ENCODE measurements at places on chromosomes 4 and X.

- peak; percentile 96 for DNase-seq
These were observed 380 bp upstream of the RAB33B start for GRCh38 chr4:139453371-139454110.

DNA sequence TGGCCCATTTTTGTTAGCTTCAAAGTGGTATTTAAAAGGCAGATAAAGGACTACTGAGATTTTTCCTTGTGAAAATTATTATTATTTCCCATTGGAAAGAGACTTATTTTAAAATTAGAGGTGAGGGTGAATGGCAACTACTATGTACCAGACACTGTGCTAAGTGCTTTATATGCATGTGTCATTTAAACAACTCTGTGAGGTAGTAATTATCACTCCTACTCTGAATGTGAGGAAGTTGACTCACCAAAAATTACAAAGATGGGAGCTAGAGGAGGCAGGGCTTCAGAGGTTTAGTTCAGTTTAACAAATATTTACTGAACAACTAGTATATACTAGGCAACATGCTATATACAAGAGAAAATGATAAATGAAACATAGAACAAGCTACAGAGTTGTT lies 78.2 kb downstream of the MSL3 start:
- no peak for DNase-seq

GRCh38 chr4:96247096-96247495 lies 407.2 kb downstream of the PDHA2 start:
- no peak for DNase-seq

DNA sequence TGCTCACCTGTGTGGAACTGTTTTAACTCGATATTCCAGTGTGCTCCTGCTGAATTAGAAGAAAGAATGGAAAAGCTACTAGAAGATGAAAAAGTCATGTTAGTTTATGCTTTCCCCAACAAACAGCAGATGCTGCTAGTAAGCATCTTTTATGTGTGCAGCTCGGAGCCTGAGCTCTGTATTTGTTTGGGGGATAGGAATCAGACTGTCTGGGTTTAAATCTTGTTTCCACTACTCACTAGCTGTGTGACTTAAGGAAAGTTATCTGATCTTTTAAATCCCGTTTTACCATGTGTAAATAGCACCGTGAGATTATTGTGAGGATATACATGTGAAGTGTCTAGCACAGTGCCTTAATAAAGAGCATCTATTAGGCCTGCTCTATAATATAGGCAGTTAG lies 24.0 kb upstream of the SPARCL1 start:
- no peak for DNase-seq

GRCh38 chrX:109475174-109475891 lies 6.6 kb downstream of the GUCY2F start:
- DNase-seq: peak; percentile 59

DNA sequence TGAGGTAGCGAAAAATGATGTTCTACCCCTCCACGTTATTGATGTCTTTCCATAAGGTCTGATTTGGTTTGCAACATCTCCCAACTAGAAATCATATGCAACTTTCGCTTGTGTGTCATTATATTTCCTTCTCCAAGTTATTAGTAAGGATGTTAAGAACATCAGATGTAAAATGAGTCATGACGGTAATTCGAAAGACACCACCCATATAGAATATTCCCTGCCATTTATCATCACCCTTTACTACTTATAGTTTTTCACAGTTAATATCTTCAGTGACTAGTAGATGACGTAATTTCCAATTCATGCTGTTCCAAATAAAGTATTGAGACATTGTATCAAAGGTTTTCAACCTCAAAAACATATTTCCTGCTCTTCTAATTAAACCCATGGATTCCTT lies 146.7 kb upstream of the MAP3K15 start:
- DNase-seq: no peak

DNA sequence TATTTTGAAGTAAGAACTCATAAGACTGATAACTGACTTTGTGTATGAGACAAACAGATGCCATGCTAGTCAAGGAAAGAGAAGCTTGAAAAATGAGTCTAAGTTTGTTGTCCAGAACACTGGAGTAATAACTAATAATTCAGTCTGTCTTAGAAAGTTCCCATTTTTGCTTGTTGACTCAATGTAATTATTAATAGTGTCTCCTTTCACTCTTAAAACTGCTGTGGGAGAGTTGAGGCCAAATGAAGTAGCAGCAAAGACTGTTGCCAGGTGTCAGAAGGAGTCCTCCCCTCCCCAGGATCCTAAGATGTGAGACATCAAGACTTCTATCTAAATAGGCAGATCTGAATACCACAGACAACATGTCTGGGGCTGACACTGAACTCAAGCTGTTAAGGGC lies 20.8 kb upstream of the FAM13A start:
- DNase-seq: no peak

DNA sequence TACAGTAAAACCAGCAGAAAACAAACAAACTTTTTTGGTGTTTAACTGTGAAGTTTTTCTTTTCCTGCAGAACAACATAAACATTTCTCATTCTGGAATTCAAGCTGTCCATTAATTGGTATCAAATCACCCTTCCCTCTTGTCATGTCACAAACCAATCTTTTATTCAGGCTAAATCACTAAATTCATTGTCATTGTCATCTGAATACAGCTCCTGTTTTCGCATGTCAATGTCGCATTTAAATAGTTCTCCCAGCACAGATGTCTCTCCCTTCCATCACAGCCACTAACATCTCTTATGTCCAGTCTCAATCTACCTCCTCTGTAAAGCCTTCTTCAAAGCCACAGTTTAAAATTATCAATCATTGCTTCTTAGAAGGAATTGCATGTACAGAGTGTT lies 192.1 kb upstream of the PCDH10 start:
- DNase-seq: no peak

GRCh38 chr4:94011190-94011589 lies 182.6 kb downstream of the ATOH1 start:
- no peak for DNase-seq

DNA sequence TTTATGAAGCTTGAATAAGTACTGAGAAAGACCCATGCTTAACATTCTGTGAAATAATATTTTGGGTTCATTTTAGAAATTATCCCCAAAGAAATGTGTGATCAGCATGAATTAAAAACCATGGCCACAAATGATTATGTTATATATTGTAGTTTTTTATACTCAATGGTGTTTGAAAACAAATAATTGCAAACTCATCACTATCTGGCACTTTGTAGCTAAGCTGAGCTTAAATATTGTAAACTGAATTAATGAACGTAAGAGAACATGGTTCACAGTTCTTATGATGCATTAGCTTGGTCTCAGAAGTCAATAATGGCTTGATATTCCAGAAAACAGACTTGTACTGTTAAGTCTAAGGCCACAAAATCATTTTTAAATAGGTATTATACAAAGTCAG lies 24.6 kb upstream of the ASB5 start:
- no peak for DNase-seq

- no peak for DNase-seq
These were observed 707.9 kb downstream of the CENPC start for GRCh38 chr4:66837279-66837922.

- DNase-seq: no peak
These were observed 54.2 kb downstream of the ATXN3L start for GRCh38 chrX:13265549-13266132.

- no peak for DNase-seq
These were observed 30.5 kb upstream of the TTC29 start for GRCh38 chr4:146976145-146976544.

- DNase-seq: no peak
These were observed 26.2 kb downstream of the ATXN3L start for GRCh38 chrX:13293700-13294099.

DNA sequence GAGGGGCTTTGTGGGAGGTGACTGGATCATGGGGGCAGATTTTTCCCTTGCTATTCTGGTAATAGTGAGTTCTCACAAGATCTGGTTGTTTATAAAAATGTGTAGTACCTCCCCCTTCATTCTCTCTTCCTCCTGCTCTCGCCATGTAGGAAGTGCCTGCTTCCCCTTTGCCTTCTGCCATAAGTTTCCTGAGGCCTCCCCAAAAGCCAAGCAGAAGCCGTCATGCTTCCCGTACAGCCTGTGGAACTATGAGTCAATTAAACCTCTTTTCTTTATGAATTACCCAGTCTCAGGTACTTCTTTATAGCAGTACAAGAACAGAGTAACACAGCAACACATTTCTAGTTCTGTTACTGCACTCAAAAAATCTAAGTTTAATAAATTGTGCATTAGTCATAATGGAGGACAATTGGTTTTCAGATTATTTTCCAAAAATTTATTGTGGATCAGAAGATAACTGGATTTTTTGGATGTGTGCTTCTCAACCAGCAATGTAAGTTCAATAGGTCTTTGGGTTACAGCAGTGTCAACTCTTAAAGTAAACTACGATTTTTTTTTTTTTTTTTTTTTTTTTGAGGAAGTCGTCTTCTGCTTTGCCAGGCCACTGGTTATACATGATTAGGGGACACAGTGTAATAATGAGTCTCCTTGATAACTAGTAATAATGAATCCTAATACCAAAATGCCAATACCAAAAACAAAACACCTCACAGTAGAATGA lies 69.9 kb downstream of the CHIC2 start:
- DNase-seq: no peak

GRCh38 chrX:38347136-38347535 lies 5.3 kb upstream of the OTC start:
- no peak for DNase-seq

DNA sequence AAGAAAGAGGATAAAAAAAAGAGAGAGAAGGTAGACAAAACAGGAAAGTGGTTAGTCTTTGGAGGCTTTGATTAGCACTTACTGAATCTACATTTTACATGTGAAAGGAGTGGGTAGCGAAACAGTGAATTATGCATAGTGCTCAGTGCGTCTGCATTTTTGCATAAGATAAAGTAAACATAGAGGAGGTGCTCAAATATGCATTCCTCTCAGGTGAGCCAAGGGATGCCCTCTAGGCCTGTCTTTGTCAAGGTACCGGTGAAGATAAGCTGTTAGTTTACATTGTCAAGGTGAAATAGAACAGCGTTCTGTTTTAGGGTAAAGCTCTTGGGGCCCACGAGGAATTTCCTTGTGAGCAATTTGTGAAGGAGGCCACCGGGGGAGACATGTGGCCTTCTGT lies 260.6 kb downstream of the TRIML1 start:
- no peak for DNase-seq

GRCh38 chrX:131987252-131987651 lies 35.9 kb upstream of the STK26 start:
- no peak for DNase-seq

- DNase-seq: no peak
These were observed 1233.4 kb upstream of the ADGRL3 start for GRCh38 chr4:59966758-59967157.

DNA sequence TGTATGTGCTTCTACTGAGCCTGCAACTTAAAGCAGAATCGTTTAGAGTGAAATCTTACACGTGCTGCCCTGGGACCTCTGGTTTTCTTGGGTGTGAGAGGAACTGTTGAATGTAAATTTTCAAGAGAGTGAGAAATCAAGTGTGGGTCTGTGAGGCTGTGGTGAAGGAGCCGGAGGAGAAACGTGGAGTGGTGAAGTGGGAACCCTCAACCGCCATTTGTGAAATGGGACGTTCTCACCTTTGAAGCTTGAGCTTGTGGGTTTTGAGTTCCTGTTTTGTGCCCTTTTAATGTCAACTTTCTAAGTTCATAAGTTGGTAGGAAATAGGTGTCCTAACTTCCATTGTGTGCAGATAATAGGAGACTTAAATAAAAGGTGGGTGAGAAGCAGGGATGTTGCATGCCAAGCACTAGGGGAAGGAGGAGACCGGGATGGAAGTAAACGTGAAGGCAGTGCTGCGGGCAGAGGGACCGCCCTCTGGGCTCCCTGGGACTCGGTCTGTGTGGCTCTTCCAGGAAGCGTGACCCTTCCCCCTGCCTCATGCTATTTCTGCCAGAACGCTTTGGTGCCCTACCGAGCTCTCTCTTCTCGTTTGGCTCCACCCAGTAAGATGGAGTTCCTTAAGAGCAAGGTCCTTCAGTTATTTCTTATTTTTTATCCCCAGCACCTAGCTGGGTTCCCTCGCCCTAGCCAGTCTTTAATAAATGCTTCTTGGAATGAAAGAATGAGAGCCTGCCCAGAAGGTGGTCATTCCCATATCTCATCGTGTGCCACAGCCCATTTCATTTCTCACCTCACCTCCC lies 56.0 kb downstream of the TMEM131L start:
- no peak for DNase-seq

DNA sequence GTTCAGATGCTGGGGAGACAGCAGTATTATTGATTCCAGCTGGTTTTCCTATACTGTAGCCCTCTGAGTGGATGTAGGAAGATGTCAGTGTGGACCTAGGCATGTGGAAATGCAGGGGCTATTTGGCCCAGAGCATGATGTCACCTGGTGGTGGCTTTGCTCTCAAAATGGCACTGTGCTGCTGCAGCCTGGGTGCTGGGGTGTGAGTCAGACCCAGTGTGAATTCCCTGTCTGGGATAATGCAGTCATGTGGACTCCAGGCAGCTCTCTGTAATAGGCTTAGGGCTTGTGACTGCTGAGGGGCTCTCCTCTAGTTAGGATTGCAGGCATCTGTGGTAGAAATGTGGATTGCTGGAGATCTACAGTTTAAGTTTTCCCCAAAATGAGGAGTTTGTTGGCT lies 70.7 kb downstream of the DCAF8L2 start:
- DNase-seq: no peak

- no peak for DNase-seq
These were observed 1422.0 kb downstream of the ADGRL3 start for GRCh38 chr4:62622089-62622488.

DNA sequence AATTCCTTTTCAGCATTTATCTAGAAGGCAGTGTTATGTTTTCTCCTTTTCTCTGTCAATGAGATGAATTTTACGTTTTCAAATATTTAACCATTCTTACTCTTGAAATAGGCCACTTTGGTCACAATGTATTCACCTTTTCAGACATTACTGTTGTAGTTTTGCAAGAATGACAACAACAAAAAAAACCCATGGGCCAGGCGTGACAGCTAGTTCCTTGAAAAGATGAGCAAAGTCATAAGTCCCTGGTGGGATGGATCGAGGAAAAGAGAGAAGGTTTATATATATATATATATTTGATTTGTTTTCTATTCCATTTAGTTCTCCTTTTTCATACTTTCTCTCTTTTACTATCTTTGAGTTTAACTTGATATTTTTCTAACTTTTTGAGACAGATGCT lies 38.1 kb upstream of the ACSL1 start:
- no peak for DNase-seq

DNA sequence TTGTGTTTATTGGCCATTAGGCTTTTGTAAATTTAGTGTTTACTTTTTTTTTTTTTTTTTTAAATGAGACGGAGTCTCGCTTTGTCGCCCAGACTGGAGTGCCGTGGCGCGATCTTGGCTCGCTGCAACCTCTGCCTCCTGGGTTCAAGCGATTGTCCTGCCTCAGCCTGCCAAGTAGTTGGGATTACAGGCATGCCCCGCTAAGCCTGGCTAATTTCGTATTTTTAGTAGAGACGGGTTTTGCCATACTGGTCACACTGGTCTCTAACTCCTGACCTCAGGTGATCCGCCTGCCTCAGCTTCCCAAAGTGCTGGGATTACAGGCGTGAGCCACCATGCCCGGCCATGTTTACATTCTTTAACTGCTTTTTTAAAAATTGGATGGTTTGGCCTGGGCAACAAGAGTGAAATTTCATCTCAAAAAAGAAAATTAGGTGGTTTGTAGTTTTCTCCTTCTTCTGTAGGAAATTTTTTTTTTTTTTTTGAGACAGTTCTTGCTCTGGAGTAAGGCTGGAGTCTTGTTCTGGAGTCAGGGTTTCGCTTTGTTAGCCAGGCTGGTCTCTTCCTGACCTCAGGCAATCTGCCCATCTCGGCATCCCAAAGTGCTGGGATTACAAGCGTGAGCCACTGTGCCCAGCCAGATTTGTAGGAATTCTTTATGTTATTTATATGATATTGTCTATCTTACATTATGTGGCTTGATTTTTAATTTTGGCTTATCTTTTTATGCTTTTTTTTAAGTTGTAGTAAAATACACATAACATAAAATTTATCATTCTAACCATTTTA lies 15.1 kb downstream of the UBE2K start:
- DNase-seq: no peak

Data from D341Med (cell line).